H7 (cell line): ENCODE measurements at places on chromosomes 2 and 18.

GRCh38 chr2:195317550-195317949 lies 339.5 kb upstream of the SLC39A10 start:
- DNase-seq: no peak

DNA sequence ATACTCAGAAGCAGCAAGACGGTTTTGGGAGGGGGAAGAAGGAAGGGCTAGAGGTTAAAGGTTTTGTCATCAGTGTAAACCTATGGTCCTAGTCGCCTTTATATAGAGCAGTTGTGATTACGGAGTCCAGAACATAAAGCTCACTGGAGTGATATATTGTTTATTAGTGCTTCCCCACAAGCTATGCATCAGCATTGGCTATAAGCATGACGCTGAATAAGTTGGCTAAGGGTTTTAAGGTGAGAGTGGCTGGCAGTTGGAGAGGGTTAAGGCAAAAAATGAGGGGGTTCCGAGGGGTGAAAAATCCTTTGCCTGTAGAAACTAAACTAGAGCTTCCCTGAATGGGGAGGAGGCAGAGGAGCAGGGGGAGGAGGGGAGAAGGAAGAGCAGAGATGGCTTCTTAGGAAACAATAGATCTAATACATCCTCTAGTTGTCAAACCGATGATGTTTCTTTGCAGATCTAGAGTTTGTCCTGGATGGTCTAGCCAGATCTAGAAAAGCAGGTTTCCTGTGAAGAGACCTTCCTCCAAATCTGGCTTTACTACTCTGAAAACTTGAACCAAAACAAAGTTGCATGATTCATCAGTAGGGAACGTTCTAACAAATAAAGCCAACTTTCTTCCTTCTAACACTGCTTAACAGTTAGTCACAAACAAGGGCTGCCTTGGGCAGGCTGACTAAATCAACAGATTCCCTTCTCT lies 2.5 kb downstream of the KLF7 start:
- DNase-seq: no peak

DNA sequence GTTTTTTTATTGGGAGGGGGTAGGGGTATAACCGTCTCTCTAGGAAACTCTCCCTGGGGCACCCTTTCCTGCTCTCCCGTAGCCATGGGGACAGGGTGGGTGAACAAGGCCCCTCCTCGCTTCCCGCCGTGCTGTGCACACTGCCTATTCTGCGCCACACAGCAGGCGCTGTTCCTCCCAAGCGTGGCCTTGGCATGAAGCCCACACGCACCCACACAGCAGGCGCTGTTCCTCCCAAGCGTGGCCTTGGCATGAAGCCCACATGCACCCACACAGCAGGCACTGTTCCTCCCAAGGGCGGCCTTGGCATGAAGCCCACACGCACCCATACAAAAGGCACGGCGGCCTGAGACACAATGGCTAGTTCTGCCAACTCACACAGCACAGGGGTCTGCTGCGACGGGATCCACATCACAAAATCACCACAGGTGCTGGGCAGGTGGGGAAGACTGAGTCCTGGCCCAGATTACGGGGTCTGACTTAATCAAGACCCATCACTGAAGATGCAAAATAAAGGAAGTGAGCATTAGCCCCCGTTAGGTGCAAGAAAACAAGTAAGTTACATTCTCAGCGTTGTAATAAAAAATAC lies 46.6 kb upstream of the TPO start:
- no peak for DNase-seq

DNA sequence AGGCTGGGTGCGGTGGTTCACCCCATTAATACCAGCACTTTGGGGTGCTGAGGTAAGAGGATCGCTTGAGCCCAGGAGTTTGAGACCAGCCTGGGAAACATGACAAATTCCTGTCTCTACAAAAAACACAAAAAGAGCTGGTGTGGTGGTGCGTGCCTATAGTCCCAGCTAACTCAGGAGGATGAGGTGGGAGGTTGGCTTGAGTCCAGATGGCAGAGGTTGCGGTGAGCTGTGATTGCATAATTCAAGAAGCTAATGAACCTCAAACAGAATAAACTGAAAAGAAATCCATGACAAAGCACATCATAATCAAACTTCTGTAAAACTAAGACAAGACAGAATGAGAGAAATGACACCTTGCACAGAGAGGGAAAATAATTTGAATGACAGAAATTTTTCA lies 54.8 kb downstream of the SEMA4F start:
- no peak for DNase-seq

- no peak for DNase-seq
Measured at GRCh38 chr2:182381225-182381624, 45.6 kb downstream of the PDE1A start.
